ENCODE measurements at places on chromosomes 13 and 19.

GRCh38 chr13:45109102-45109720, 11.1 kb upstream of the GTF2F2 start:
- DNase-seq: no peak

GRCh38 chr19:39817888-39818561, 15.9 kb downstream of the DYRK1B start:
- no peak for DNase-seq

DNA sequence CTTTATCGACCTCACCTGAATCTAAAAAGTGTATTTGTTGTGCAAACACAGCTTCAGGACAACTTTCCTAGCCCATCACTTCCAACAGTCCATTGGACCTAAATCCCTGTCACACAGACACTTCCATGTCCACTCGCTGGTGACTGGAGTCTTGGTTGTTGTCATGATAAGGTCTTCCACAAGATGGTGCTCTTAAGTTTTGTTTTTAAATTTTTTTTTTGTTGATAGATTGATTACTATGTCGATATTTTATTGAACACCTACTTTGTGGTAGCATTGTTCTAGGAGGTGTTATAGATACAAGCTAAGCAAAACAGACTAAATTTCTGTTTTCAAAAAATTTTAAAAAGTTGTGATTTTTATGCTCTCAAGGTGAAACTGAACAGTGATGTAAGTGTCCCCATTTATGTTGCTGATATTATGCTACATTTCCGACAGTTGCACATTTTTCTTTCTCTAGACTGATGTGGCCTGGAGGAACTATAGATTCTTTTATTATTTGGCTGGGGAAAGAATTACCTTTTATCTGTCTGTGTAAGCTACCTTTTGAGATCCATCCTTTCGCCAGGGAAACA, 8.1 kb upstream of the ERICH6B start:
- no peak for DNase-seq

GRCh38 chr13:99432609-99433542, 68.4 kb upstream of the TM9SF2 start:
- peak; percentile 15 for DNase-seq

- peak; percentile 45 for DNase-seq
Measured at GRCh38 chr13:53311561-53311960, 282.9 kb downstream of the OLFM4 start.

GRCh38 chr13:29758531-29759114, 91.8 kb downstream of the UBL3 start:
- DNase-seq: no peak

DNA sequence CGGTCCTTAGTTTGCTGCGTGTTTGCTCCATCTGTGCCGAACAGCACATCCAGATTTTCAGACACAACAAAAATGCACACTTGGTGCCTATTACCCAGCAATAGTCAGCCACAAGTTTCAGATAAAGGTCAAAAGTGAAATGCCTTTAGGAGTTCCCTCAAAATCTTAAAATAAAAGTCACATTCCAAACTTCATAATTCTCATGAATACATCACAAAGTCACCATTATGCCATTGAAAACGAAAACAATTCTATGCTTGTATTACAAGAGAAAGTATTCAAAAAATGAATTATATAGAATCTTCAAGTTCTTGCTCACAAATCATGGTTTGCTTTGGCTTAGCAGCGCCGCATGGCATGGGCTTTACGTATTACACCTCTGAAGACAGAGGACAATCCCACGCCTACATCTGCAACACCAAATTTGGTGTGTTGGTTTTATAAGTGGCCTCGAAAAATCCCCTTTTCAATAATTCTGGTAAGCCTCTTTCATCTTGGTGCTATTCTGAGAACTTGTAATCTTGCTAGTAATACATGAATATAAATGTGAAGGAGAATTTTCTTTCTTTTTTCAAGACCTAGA, 26.6 kb downstream of the COL4A1 start:
- DNase-seq: no peak

DNA sequence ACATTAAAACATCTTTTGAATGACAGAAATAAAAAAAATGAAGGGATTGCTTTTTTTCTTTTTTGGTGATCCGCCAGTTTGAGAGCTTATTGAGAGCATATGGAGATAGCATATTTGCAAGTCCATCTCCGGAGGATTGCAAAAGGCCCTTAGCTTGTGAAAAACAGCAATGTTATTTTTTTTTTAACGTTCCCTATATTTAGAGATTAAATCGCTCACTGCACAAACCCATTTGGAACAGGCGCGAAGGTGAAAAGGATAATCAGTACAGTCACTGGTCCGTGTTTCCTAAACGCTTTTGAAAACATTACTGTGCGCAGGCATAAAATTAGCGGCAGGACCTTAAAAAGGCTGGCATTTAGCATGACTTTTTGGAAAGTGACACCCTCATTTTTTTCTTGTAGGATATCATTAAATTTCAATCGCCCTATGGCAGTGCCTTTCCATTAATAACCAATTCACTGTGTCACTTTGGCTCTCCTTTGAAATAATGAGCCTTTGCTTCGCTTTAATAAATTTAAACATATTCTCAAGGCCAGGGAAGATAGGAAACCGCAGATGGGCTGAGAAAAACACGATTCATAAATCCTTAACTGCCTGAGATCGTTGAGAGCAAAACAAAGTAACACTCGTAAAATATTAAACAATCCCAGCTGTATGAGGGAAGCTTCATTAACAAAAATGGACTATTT, 342.2 kb downstream of the DACH1 start:
- DNase-seq: no peak

DNA sequence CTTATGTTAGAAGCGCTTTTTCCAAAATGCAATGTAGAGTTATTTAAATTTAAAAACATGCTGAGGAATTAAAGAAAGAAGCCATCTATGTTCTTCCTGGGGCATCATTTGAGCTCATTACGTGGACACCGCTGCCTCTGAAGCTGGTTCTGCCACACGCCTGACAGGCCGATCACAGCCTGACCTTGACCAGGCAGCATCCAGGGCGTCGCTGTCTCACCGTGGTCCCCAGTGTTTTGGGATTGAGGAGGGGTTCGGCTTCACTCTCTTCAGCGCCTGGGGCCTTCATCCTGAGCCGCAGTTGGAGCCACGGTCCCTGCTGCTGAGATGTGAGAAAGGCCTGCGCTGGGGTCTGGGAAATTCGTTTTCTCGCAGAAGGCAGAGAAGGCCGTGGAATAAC, 64.0 kb downstream of the ATP11A start:
- DNase-seq: no peak

DNA sequence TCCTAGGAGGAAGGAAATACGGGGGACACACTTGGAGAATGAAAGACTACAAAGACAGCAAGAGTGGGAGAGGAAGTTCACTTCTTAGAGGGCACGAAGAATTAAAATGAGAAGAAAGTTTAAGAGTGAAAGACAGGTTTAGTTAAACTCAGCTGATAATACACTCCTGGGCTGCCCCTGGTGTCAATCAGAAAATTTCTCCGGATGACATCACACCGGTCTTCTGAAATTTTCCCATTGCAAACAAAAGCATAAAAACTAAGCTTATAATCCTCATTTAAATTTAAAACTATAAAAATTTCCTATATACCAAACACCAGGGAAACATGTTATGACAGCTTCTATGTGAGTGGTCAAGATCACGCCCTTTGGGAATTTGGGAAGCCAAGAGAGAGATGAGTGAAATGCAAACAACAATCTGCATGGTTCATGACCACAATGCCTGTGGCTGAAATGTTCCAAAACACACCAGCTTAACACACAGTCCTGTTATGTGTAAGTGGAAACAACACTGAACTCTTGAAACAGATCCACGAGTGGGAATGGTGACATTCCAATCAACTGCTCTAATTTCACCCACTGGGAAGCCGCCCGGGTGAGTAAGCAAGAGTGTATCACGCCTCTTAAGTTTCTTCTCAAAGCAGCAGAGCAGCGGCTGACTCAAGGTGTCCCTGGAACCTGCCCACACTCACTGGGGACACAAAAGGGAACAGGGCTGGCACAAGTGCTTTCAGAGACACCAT, 49.0 kb downstream of the BRD4 start:
- DNase-seq: no peak

DNA sequence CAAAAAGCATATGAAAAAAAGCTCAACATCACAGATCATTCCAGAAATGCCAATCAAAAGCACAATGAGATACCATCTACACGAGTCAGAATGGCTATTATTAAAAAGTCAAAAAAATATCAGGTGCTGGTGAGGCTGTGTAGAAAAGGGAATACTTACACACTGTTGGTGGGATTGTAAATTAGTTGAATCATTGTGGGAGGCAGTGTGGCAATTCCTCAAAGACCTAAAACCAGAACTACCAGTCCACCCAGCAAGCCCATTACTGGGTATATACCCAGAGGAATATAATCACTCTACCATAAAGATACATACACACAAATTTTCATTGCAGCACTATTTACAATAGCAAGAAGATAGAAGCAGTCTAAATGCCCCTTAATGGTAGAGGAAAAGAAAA, 529.9 kb downstream of the SLITRK1 start:
- no peak for DNase-seq

DNA sequence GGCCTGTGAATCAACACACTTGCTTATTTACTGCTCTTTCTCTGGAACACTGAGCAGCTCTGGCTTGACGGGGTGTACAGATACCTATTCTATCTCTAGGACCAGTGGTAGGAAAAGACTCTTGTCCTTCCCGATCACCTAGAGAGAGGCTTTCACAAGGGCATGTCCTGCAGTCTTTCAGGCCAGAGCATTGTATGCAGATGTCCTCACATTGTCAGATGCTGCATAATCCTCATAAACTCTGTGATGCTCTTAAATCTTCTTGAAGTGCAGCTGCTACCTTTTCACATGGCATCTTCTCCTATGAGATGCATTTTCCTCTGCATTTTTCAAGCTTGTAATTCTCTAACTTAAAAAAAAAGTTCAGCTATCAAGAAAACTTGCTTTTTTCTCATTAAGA, 369.4 kb downstream of the OLFM4 start:
- DNase-seq: peak; percentile 54

DNA sequence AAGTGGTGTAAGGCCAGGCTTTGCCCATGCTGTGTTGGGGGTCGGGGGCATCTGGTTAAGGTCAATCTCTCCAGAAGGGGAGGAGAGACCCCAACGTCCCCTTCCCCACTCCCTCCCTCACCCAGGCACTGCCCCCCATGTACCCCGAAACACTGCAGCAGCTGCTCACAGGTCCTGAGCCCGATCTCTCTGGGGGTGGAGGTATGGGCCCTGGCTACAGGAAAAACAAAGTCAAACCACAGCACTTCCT, 10.2 kb downstream of the CAPN12 start:
- DNase-seq: no peak

DNA sequence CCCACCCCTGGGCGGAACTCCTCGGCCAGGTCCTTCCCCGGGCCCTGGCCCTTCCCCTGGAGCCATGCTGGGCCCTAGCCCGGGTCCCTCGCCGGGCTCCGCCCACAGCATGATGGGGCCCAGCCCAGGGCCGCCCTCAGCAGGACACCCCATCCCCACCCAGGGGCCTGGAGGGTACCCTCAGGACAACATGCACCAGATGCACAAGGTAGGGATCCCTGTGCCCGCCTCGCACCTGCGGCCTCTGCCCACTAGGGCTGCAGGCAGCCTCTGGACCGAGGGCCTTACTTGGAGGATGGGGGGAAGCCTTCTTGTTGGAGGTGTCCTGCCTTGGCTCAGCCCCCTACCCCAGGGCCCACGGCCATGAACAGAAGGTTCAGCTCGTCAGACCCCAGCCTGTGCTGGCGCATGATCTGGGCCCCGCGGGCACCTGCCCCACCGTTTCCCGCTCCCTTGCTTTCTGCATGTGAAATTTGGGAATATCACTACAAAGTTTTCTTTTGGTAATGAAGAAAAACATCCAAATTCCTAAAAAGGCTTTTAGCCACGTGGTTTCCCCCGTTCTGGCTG, 23.4 kb downstream of the SMARCA4 start:
- DNase-seq: no peak

DNA sequence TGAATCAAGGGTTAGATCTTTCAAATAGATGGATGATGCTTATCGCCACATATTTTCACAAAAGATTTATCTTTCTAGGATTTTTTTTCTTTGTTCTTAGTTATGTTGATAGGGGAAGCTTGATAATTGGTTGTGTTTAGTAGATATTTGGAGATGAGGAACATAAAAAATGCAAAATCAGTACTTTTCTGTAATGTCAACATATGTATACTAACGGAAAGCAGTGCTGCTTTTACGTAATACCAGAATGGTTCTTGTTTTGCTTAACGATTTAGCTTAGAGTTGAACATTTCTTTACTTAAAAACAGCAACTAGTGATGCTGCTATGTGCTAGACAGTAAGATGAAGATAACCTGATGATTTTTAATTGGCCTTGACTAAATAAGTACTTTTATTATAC, 3.0 kb downstream of the ZMYM2 start:
- DNase-seq: no peak

- no peak for DNase-seq
Measured at GRCh38 chr13:76993021-76993420, 1.1 kb downstream of the CLN5 start.

DNA sequence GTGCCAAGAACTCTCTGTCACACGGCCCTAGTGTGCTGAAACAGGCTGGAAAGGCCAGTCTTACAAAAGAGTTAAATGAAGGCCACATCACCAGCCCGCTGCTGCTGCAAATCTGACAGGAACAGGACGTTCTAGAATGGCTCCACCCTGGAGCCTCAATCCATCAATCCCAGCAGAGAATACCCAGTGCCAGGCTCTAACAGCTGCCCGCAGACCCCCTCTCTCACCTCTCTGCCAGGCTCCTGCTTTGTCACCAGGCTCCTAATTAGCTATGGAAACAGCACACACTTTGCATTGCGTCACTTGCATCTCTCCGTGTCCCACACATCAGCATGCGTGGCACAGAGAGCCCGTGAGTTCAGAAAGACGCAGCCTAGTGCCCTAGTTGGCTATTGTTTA, 314.1 kb downstream of the FOXO1 start:
- no peak for DNase-seq

DNA sequence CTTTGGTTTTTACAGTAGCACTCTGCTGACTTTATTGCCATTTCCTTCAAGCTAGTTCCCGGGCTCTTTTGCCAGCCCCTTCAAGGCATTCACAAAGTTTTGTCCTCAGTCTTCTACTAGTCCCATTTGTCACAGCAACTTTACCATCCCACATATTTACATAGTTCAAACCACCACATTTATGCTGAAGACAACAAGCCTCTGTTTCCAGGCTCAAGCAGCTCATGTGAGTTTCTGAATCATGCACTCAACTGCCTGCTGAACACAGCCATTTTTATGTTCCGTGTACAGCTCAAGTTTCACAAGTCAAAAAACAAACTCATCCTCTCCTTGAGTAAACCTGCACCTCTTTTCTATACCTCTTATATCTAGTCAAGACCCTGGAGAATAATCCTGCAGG, 977.0 kb upstream of the SLC10A2 start:
- no peak for DNase-seq

Measured in WERI-Rb-1 (cell line).